ENCODE measurements at places on chromosomes 3 and 15. TPM values are rescaled to one million over a fixed set of nuclear protein-coding genes. Genes with fewer than 3 reads are reported as not detected.
A peak's percentile ranks its signal among the peaks of the same experiment; 100 is the strongest.

- H3K27me3 ChIP-seq, result peaks cover 71% of the 10 kb centered on the region
- H3K4me3 ChIP-seq, result no peak overlapping the region
- no peaks in the 10 kb centered on the region for H3K4me1 ChIP-seq
- DNase-seq, result no peak
These were observed 84.7 kb downstream of the MRPL46 start for GRCh38 chr15:88382482-88382983.

Gene FAM131A
- total RNA-seq, result 15.1 TPM

DNA sequence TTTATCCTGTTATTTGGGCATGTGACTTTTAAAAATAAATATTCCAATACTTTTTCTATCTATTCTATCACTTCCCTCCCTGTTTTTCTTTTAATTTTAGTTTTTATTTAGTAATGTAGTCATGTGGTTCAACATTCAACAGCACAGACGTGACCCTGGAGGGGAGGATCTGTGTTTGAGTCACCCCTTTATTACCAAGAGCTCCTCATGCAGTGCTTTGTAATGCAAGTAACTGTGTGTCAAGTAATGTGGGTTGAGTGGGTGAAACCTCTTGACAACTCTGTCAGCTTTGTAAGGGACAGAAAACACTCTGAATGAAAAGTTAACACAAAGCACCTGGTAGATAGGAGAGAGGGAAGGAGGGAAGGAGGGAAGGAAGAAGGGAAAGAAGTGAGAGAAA, 89.7 kb upstream of the FGF12 start:
- H3K27me3 ChIP-seq, result no peaks in the 10 kb centered on the region
- H3K4me3 ChIP-seq, result no peak overlapping the region
- H3K4me1 ChIP-seq, result peaks cover 34% of the 10 kb centered on the region
- no peaks in the 10 kb centered on the region for H3K36me3 ChIP-seq
- H3K27ac ChIP-seq, result no peak overlapping the region

DNA sequence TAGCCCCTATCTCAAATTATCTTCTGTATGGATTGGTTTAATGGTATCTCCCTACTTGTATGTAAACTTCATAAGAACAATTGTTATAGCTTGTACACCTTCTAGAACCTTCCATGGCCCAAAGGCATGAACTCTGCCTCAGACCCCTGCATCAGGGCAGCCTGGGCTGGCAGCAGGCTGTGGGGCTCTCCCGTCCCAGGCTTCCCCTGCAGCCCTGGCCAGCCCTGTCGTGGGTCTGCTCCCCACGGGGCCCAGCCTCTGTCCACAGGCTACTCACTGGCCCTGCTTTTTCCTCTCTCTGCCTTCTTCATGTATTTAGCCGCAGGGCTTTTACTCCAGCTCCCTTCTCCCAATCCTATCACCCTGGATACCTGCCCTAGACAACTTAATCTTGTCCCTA, 4.4 kb downstream of the SCN5A start:
- H3K27ac ChIP-seq, result no peak overlapping the region
- DNase-seq, result no peak
- H3K4me1 ChIP-seq, result peaks cover 2% of the 10 kb centered on the region
- no peaks in the 10 kb centered on the region for H3K36me3 ChIP-seq

Gene RYK
- total RNA-seq, result 93.1 TPM

Gene GCSAM
- total RNA-seq, result 1.2 TPM

- peak overlapping the region; percentile 42 for H3K4me3 ChIP-seq
- H3K36me3 ChIP-seq, result peaks cover 5% of the 10 kb centered on the region
- DNase-seq, result peak; percentile 53
These were observed 9.7 kb downstream of the STOML1 start for GRCh38 chr15:73982222-73982962.

DNA sequence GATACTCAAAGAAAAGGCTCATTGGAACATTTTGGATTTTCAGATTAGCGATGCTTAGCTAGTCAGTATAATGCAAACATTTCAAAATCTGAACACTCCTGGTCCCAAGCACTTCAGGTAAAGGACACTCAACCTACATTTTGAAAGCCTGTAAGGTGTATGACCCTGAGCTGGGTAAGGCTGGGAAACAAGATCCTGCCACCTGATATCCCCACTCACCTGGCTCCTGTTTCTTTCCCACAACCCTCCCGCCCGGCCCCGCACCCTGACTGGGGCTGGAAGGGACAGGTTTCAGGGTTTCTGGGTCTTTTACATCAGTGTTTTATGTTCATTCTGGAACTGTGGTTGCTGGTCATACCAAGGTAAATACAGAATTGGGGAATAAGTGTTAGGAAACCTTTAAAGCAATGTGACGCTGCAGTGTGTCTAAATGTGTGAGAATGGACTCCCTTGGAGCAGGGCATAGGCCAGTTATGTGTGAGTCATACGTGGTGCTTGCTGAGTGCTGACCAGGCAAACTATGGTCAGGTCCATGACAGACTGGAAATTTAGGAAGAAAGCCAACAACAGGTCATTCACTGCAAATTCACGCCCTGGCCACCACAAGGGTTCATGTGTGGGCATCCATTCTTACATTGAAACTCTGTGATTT, 22.9 kb downstream of the CTXND1 start:
- H3K27ac ChIP-seq, result no peak overlapping the region
- no peaks in the 10 kb centered on the region for H3K4me1 ChIP-seq
- no peak overlapping the region for H3K4me3 ChIP-seq
- no peak for DNase-seq

- H3K27me3 ChIP-seq, result no peaks in the 10 kb centered on the region
- no peak overlapping the region for H3K4me3 ChIP-seq
- no peaks in the 10 kb centered on the region for H3K36me3 ChIP-seq
These were observed 106.4 kb upstream of the RPL32 start for GRCh38 chr3:12947504-12948369.

Gene SLC25A38
- total RNA-seq, result 25.6 TPM

Gene IL5RA
- not detected for total RNA-seq

GRCh38 chr15:47394286-47394809, 323.0 kb upstream of the SEMA6D start:
- H3K36me3 ChIP-seq, result no peaks in the 10 kb centered on the region
- no peak overlapping the region for H3K4me3 ChIP-seq
- no peak overlapping the region for H3K27ac ChIP-seq
- H3K27me3 ChIP-seq, result no peaks in the 10 kb centered on the region
- H3K4me1 ChIP-seq, result peaks cover 16% of the 10 kb centered on the region

DNA sequence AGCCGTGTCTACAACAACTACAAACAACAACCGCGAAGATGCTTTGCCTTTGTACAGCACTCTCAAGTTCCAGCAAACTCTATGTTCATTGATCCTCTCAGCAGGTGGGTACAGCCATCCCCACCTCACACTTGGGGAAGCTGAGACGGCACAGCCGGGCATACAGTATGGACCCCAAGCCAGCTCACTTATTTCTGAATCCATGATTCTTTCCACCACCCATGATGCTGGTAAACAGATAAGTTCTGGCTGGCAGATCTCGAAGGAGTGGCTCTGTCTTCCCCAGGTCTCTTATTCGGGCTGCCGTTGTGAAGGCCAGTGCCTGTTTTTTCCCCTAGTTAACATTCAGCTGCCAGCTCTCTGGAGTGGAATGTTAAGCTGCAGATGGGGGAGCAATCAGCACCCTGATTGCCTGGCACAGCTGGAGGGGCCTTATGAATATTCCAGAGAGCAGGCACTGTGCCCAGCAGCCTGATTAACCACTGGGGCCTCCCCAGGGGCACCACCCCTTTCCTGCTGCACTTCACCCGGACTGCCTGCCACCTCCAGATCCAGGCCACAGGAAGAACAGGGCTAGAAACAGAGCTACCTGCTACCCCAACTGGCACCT, 73.2 kb downstream of the CORO2B start:
- peaks cover 3% of the 10 kb centered on the region for H3K4me1 ChIP-seq
- no peak overlapping the region for H3K4me3 ChIP-seq
- no peaks in the 10 kb centered on the region for H3K36me3 ChIP-seq
- peaks cover 9% of the 10 kb centered on the region for H3K27me3 ChIP-seq
- peak; percentile 27 for DNase-seq

- no peaks in the 10 kb centered on the region for H3K36me3 ChIP-seq
- no peaks in the 10 kb centered on the region for H3K4me1 ChIP-seq
- H3K27ac ChIP-seq, result no peak overlapping the region
- no peak for DNase-seq
These were observed 20.1 kb upstream of the DMXL2 start for GRCh38 chr15:51642696-51643095.

- no peak for DNase-seq
- H3K4me3 ChIP-seq, result no peak overlapping the region
- peaks cover 4% of the 10 kb centered on the region for H3K4me1 ChIP-seq
- H3K36me3 ChIP-seq, result no peaks in the 10 kb centered on the region
- H3K27ac ChIP-seq, result no peak overlapping the region
These were observed 48.9 kb upstream of the AGTR1 start for GRCh38 chr3:148648685-148649352.

All from mesothelial cell of epicardium (in vitro differentiated cells).